Daoy (cell line): ENCODE measurements at places on chromosomes 12 and 14. TPM values are rescaled to one million over a fixed set of nuclear protein-coding genes. Genes with fewer than 3 reads are reported as not detected.

DNA sequence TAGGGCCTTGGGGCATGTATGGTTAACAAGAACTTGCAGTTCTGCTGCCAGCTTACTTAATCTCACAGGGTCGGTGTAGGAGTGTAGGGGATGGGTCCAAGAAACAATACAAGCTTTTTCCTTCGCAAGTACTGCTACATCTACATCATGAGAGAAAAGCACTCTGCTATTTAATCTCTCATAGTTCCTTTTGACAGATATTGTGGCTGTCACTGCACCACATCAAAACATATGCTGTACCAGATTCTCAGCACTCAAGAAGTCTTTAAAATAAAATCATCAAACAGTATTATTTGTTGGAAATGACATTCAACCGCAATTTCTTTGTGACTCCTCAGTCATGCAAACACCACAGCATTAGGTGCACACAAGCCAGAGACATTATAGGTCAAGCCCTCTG lies 215.5 kb upstream of the BMP4 start:
- DNase-seq, result no peak

- DNase-seq, result peak; percentile 78
Measured at GRCh38 chr14:21525962-21526671, at the start of gene SALL2. Gene SALL2 (minus strand): TSS chr14:21526346. CDS start chr14:21526127, 219 bp downstream.

The CCDC177 gene
- not detected in 2 replicates for total RNA-seq

- DNase-seq, result no peak
Measured at GRCh38 chr14:86527312-86527711, 997.4 kb downstream of the FLRT2 start.

The TPH2 gene
- total RNA-seq, result not detected in 2 replicates

The RERGL gene
- not detected in 2 replicates for total RNA-seq

GRCh38 chr12:118188690-118189371 lies 52.9 kb downstream of the PEBP1 start:
- peak; percentile 19 for DNase-seq

The NELL2 gene
- total RNA-seq, result 19.9 and 28.0 TPM in 2 replicates

GRCh38 chr14:55038708-55039107 lies 11.7 kb downstream of the SOCS4 start:
- no peak for DNase-seq

The SSPN gene
- 6.0 and 7.3 TPM in 2 replicates for total RNA-seq

The TDRD9 gene
- not detected in 2 replicates for total RNA-seq

DNA sequence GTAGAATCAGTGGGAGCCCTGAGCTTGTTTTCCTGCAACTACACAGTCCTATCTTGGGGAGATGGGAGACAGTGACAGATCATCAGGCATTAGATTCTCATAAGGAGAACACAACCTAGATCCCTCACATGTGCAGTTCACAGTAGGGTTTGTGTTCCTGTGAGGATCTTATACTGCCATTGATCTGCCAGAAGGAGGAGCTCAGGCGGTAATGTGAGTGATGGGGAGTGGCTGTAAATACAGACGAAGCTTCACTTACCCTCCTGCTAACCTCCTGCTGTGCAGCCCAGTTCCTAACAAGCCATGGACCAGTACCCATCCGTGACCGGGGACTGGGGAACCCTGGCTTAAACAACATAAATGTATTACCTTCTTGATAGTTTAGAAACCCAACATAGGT lies 1034.1 kb downstream of the BCL11B start:
- DNase-seq, result no peak

GRCh38 chr14:22598896-22599244 lies 770 bp downstream of the ABHD4 start:
- DNase-seq, result peak; percentile 67

DNA sequence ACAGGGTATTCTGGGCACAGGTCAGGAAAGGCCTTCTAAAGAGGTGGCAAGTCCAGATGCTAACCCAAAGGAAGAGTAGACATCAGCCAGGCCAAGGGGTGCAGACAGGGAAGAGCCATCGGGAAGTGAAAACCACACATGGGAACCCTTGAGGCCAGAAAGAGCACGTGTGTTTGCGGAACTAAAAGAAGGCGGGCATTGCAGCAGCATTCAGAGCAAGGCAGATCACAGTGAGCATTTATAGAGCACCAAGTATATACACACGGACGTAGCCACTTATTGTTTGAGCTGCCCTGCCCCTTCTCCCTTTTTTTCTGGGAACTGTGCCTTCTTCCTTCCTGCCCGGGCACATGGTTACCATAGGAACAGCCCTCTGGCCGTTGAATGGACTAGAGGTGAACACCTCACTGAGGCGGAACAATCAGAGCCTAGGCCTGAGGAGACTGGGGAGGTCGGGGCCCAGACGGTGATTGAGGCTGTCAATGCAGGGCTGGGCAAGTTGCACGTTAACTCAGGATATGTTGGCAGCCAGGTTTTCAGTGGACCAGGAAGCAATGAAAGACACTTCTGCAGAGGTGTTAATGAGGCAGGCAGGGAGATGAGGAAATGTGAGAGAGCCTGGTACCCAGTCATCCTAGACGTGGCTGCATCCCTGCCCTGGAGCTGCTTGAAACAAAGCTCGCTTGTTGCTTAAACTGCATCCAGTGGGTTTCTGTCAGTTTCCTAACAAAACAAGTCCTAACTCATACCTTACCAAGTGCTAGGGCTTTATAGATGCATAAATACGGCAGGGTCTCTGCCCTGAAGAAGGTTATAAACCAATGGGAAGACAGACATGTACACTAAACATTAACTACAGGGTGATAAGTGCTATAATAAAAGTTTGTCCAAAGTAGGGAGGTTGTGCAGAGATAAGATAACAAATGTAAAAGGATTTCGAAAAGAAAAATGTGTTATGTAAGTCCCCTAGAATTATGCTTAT lies 34.2 kb downstream of the MOAP1 start:
- no peak for DNase-seq

The SELPLG gene
- 0.21 and 0.23 TPM in 2 replicates for total RNA-seq

DNA sequence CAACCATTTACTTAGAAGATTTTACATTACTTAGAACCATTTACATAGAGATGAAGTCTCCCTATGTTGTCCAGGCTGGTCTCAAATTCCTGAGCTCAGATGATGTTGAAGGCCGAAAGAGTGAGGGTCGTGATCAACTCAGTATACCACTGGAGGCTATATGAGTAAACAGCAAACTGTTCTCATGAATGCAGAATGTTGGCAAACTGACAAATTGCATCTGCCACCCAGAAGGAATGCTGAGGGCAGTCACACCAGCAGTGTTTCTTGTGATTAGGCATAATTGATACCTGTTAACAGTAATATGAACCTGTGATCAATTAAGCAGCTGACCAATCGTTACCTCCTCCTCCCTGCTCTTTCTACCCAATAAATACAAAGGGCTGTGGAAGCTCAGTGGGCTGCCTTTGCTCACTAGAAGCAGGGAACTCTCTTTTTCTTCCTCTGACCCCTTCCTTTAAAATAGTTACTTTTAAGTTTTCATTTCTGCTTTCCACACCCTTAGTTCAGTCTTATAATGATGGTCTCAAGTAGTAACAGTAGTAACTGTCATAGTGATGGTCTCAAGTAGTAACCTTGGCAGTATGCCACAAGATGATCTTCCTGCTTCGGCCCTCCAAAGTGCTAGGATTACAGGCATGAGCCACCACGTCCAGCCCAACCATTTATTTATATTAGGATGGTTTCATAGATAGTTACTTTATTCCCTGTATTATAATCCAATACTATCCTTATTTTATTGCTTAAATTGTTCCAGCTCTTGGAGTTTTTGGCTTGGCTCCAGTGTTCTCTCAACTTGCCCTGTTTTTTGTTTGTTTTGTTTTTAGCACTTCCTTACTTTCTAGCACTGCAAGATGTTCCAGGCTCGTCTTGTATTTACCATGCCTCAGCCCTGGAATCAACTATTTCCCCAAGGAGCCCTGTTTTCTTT lies 25.8 kb downstream of the LIMA1 start:
- DNase-seq, result peak; percentile 29

The TAS2R43 gene
- total RNA-seq, result 1.6 TPM in 1 of 2 replicates, not detected in the other
